ENCODE measurements at places on chromosomes 12 and 14.

- no peak for DNase-seq
These were observed 31.2 kb downstream of the DACT1 start for GRCh38 chr14:58668848-58669480.

- DNase-seq: no peak
These were observed 107.5 kb downstream of the DAAM1 start for GRCh38 chr14:59295951-59296350.

GRCh38 chr12:28958553-28959195, 190.4 kb upstream of the FAR2 start:
- DNase-seq: no peak

DNA sequence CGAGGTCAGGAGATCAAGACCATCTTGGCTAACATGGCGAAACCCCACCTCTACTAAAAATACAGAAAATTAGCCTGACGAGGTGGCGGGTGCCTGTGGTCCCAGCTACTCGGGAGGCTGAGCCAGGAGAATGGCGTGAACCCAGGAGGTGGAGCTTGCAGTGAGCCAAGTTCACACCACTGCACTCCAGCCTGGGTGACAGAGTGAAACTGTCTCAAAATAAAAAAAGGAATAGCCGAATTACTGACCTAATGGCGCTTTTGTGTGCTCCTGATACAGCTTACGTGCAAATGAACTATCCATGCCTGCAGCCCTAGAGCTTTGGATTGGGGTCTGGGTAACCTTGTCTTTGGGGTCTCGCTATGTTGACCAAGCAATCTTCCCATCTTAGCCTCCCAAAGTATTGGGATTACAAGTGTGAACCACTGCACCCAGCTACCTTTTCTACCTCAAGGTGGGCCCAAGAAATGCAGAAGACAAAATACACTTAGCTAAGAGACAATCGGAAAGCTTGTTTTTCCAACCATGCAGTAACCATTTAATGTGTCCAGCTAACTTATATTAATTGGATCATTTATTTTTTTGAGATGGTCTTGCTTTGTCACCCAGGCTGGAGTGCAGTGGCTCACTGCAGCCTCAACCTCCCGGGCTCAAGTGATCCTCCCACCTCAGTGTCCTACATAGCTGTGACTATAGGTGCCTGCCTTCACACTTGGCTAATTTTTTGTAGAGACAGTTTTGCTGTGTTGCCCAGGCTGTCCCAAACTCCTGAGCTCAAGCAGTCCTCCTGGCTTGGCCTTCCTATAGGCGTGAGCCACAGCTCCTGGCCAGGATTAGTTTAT, 5.5 kb downstream of the PABPN1 start:
- DNase-seq: no peak

- DNase-seq: no peak
These were observed 746.4 kb upstream of the FLRT2 start for GRCh38 chr14:84783511-84783910.

DNA sequence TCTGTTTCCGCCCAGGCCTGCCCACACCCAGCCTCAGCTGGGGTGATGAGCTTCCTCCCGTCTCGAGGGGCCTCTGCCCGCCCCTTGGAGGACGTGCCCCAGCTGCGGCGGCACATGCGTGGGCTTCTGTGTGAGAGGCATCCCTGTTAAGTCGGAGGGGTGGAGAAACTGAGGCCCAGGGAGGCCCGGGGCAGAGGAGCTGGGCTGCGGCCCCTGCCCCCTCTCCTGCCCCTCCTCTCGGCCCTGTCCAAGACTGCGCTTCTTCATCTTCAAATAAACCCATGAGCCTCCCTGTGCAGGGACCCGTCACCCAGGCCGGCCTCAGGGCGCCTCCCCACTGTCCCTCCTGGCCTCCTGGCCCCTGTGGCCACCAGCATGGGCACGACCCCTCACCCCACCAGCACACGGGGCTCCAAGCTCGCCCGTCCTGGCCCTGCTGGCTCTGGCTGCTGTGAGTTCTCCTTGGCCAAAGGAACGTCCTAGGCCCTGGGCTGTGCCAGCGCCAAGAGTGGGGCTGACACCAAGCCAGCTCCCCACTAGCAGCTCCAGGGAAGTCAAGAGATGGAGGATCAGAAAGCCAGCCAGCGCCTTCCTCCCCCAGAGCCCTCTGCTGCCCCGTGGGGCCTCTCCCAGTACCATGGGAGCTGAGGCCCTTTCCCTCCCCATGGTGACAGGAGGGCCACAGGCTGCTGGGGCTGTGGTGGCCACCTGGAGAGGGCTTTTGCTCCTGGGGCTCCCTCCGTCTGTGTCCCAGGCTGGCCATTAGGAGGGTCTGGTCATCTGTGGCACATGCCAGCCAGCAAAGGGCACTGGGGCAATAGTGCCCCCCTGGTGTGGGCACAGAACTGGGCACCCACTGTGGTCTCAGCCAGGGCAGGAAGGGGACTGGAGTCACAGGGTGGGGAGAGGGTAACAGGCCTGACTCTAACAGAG, 180.4 kb downstream of the KIF26A start:
- no peak for DNase-seq

GRCh38 chr14:66056926-66057552, 429.1 kb upstream of the CCDC196 start:
- no peak for DNase-seq

- no peak for DNase-seq
These were observed 51.7 kb upstream of the RASSF8 start for GRCh38 chr12:25906651-25907340.

DNA sequence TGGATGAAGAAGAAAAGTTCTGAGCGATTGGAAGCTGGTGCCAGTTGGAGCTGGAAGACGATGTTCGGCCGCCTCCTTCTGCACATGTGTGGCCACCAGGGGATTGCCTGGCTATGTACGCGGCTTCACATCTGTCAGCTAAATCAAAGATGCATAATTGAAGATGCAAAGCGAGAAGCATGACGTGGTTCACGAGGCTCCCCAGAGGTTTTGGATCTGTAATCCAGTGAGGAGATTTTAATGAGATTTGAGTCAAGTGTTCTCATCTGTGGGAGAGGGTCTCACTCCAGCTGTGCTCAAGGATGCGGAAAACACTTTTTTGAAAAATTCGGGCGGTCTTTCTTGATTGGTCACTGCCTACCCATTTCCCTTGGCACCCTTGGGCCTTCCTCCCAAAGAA, 94.6 kb downstream of the PAX9 start:
- no peak for DNase-seq

- DNase-seq: no peak
These were observed 6.5 kb downstream of the C12orf43 start for GRCh38 chr12:121009741-121010140.

- DNase-seq: no peak
These were observed 26.7 kb downstream of the CHGA start for GRCh38 chr14:92949496-92950192.

GRCh38 chr14:35695072-35695471, 114.0 kb downstream of the RALGAPA1 start:
- DNase-seq: no peak

DNA sequence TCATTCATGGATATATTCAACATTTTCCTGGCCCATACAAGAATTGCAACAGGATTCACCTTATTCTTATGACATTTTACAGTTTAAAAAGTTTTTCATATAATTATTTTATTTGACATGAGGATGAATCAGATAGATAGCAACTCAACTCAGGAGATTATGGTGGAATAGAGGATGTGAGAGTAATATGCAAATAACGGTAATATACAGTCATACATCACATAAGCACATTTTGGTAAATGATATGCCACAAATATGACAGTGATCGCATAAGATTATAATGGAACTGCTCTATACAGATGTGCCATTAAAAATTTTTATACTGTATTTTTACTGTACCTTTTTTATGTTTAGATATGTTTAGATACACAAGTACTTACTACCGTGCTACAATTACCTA, 24.1 kb upstream of the CRADD start:
- DNase-seq: no peak

DNA sequence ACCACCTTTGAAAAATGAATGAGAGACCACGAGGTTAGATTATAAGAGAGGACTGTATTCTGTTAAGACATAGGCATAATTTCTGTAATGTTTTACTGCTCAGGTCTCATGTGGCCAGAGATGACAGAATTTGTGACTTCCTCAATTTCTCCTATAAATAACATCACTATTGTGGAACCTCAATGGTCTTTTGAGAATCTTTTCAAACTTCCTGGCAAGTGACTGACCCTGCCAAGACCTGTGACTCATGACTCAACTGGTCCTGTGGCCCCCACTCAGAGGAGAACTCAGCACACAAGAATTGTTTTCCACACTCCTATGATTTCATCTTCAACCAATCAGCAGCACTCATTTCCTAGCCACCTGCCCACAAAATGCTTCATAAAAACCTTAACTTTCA, 508.2 kb upstream of the ATP2B1 start:
- DNase-seq: no peak

DNA sequence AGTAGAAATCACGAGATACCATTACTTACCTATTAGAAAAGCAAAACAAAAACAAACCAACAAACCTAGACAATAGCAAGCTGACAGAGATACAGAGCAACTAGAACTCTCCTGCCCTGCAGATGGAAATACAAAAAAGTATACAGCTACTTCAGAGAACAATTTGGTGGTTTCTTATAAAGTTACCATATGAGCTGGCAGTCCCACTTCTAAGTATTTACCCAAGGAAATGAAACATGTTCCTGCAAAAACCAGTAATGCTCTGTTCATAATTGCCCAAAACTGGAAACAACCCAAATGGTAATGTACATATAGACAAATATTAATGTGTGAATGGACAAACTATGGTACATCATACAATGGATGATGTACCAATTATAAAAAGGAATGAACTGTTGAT, 31.7 kb downstream of the FUT8 start:
- DNase-seq: no peak

DNA sequence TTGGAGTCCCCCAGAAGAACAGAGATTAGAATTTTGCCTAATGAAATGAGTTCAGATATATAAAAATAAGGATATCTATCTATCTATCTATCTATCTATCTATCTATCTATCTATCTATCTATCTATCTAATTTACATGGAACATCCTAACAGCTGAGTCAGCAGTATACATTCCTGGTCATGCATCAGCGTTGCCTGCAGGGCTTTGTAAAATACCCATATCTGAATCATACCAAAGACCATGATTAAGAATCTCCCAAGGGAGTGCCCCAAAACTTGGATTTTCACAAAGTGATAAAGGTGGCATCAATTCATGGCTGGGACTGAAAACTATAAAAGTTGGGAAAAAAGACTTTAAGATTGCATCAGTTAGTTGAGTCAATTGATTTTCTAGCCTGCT, 32.7 kb upstream of the SYT10 start:
- DNase-seq: no peak

GRCh38 chr14:94648801-94649200, 36.6 kb downstream of the SERPINA3 start:
- no peak for DNase-seq

DNA sequence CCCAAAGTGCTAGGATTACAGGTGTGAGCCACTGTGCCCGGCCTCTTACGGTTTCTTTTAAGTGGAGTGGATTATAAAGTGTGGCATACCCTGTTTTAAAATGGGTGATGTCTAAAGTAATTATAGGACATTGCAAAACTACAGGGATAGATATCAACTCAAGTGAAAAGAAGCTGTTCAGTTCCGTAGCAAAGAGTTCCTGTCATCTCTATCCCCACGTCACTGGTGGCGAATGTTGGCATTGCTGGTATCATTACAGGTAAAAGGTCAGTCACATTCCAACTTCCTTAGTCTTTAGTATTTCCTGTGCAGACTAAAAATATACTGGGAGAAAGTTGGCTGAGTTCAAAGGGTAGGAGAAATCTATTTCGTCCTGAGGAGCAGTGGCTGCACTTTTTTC, 95.6 kb upstream of the SLC38A2 start:
- DNase-seq: no peak

- DNase-seq: no peak
These were observed 39.2 kb downstream of the NPAS3 start for GRCh38 chr14:32977913-32978312.

GRCh38 chr12:29581631-29582030, 84.1 kb upstream of the OVCH1 start:
- DNase-seq: no peak

- DNase-seq: peak; percentile 70
These were observed 81.6 kb downstream of the ITPK1 start for GRCh38 chr14:93033983-93034670.

- DNase-seq: no peak
These were observed 41.9 kb downstream of the PTGER2 start for GRCh38 chr14:52356025-52356424.

- DNase-seq: no peak
These were observed 19.3 kb upstream of the TEX22 start for GRCh38 chr14:105378873-105379685.

DNA sequence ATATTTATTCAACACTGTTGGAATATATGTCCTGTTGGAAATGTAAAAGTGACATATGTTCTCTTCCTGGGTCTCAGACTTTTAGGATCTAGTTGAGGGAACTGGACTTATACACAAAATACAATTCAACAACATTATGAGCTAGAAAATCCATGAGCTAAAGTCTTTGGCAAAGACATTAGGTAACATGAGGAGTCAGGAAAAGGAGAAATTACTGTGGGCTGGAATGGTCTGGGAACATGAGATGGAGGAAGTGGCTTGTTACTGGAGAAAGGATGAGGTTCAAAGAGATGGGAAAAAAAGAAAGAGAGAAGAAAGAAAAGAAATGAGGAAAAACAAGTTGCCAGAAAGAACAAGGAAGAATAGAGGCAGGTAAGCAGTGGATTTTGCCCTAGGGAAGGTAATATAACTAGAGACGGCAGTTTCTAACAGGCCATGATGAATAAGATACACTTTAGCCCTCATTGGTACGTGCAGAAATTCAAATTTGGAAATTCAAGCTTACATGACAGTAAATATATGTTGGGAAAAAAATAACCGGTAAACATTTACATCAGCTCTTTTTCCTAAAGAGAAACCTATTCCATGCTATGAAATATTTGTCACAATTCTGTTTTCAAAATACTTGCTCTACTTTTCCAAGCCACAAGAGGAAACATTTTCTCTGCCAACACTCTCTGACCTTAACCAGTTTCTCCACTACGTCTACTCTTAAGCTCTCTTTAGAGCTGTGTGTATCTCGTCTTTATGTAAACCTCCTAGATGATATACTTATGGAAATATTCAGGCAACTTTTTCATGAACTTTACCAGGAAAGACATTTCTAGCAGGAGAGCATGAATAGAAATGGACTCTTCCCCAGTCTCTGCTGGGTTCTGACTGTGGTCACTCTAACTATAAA, 268.8 kb upstream of the BTG1 start:
- DNase-seq: no peak

DNA sequence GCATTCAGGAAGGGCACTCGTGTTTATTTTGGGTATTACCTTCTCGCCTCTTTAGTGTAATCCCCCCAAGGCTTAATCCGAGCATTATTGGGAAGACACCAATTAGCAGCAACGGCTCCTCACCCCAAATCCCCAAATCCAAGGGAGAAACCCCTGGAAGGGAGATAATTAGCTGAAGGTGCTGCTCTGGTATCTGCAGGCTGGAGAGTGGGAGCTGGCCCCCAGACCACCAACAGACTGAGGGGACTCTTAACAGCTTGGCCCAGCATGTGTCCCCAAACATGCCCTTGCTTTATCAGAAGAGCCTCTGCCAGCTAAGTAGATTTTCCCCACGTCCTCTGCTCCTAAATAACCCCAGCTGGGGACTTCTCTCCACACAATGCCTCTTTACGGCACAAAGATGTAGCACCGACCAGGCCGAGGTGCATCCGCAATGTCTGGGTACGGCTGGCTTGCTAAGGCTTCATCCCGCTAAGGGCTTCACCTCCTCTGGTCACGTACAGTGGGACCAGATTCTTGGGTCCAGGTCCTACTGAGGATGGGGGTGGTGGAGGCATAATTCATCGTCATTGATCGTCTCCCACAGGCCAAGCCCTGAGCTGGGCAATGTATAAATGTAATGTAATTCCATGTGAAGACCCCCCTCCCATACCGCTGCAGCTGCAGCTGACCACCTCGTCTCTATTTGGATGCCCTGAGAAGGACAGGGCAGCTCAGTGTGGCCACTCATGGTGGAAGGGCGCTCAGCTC, 123.7 kb upstream of the GSC start:
- DNase-seq: peak; percentile 25
